LNCaP clone FGC (cell line): ENCODE measurements at places on chromosomes 5 and 9.

- DNase-seq = no peak
These were observed 116.1 kb downstream of the ARL15 start for GRCh38 chr5:54194318-54194717.

DNA sequence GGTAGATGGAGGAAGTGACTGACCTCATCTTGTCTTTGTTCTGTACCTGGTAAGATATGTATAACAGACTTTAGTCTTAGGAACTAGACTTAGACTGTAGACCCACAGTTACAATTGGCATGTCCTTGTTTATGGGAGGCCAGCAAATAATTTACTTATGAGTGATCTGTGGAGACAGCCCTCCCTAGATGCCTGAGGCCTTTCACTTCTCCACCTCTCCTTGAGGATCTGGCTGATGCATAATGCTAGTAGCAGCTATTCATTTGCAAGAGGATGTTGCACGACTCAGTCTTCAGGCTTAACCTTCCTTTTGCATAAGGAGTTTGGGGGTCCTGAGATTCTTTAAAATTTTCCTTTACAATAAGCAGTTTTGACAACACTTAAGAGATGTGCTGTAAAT is 100.7 kb downstream of the YTHDC2 start:
- DNase-seq = no peak

- DNase-seq = no peak
These were observed 374 bp upstream of the SLC1A3 start for GRCh38 chr5:36606036-36606427.

DNA sequence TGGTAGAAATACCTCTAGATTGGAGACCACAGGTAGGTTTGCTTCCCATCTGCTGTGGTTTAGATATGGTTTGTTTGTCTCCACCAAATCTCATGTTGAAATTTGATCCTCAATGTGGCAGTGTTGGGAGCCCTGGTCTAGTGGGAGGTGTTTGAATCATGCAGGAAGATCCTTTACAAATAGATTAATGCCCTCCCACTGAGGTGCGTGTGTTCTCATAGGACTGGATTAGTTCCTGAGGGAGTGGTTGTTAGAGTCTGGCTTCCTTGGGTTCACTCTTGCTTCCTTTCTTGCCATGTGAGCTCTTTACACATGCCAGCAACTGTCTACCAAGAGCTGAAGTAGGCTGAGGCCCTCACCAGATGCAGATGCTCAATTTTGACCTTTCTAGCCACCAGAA is 391.1 kb upstream of the GRIA1 start:
- DNase-seq = no peak

DNA sequence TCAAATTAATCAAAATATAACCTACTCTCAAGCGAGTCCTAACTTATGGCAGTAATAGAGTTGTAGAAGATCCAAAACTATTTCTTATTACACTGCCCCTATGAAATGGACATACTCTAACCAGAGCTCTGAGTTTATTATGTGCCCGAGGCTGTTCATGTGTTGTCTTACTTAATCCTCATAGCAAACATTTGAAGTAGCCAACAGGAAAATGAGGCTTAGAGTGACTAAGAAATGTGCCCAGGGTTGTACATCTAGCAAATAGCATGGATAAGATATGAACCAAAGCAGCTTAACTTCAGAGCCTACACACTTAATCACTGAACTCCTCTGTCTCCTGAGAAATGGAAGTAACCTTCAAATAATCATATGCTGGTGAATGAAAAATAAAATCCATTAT is 1551.7 kb downstream of the MAT2B start:
- peak; percentile 95 for DNase-seq

DNA sequence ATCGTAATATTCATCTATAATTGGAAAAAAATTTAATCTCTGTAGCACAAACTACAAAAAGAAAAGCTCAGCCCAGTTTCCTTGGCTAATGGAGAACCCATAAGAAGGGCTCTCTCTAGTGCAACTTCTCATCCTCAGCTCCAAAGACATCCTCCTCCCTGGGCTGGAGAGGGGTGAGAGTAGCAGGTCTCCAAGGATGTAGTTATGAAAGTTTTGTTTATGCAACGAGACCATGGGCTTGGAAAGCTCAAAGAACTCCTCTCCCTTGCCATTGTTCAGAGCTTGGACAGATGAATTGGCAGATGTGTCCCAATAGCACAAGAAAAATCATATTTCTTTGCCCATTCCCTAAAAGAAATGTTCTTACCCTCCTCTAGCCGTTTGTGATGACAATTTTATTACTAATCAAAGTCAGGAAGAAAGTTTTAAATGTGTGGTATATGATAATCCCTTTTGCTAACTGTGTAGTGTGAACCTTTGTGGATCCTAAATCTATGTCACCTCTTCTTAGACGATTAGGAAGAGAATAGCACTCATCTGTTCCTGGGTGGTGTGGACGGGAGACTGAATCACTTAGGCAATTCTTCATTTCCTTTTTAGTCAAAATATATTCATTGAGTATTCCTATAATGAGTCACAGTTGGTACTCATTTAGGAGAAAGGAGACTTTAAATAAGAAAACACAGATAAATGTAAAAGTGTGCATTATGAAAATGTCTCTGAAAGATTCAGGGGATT is 52.2 kb downstream of the GARNL3 start:
- no peak for DNase-seq

GRCh38 chr9:129344641-129345495 is 166.8 kb upstream of the IER5L start:
- DNase-seq = no peak

DNA sequence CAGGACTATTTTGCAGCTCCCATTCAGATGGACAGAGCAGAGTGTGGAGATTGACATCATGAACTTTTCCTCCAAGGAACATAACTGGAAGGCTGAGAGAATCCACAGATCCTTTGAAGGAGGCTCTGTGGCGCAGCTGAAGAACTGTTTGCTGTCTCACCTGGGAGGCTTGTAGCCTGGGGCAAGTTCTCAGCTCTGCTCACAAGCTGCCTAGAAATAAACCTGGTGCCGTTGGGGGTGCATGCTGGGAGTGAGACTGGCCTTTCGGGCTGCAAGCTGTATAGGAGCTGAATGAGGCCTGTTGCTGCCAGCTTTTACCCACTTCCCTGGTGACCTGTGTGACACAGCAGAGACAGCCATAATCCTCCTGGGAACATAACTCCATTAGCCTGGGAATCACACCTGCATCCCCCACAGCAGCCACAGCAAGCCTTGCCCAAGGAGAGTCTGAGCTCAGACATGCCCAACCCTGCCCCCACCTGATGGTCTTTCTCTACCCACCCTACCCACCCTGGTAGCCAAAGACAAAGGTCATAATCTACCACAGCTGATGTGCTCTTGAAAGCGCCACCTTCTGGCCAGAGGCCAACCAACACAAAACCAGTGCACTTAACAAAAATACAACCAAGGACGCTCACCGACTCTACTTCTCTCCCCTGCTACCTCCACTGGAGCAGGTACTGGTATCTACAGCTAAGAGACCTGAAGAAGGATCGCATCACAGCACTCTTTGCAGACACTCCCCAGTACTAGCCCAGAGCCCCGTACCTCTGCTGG is 205.1 kb upstream of the MRPS30 start:
- no peak for DNase-seq

DNA sequence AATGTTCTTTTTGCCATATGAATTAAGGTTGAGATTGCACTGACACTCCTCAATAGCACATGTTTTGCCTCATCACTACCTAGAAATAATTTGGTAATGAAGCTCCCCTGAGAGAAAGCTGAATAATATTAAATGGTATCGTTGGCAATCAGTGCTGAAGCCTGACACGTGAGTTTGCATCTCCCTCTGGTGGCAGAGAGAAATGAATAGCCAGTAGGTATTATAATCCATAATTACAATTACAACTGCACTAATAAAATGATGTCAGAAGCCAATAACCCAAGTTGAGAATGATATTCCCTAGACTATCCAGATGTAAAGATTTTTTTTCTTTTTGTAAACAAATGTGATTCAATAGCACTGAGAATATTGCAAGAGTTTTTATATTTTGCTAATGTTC is 700.3 kb downstream of the PTPRD start:
- no peak for DNase-seq
